Activated CD4-positive, alpha-beta T cell treated with anti-CD3 and anti-CD28 coated beads, Interleukin-2, amount 10 ng/mL, durations not matched to agents 24 days and 14 days (primary cell): ENCODE measurements at places on chromosomes 12 and 14. TPM values are rescaled to one million over a fixed set of nuclear protein-coding genes. Genes with fewer than 3 reads are reported as not detected.

DNA sequence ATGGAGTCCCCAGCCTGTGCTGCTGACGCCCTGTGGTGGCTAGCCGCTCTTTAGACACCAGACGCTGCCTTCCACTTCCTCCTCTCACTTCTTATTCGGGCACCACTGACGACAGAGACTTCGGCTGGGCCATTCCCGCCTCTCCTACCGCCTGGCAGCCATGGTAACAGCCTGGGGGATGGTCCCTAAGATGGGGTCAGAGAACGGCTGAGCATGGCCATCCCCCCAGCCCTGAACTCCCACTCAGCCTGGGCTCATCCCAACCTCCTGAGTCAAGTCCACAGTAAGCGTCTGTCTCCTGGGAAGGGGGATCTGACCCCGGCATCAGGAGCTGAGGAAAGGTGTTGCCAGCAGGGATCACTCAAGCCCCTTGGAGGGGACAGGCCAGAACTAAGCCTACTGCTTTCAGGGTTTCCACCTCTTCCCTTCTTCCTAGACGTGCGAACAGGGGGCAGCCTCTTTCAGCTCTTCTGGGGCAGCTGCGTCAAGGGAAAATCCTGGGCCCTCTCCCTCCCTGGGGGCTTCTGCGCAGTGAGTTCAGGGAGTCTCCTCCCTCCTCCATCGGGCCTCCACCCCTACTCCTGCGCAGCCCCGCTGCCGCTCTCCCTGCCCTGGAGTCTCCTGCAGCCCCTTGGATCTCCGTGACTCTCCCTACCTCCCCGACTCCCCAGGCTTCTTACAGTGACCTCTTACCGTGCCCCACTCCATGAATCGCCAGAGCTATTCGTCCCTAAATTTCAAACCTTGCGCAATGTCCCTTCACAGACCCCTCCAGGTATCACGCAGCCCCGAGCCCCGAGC, 643 bp upstream of the TAMALIN start:
- no peak for DNase-seq

DNA sequence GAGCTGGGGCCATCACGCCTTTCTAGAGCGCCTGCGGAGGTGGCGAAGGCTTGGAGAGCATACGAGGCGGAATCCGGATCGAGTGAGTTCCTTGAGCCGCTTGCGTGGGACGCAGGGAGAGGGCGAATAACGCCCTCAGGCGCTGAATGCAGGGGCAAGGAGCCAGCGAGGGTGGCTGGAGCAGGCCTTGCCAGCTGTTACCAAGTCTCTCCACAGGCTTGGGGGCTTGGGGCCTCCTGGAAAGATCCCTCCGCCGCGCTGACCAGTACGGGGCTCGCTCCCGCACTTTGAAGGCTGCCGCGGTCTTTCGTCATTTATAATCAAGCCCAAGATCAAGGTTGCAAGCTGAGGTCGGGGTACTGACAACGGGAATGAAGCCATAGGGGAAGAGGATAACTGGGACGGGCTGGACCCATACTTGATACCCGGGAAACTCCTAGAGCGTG, 1.2 kb downstream of the FLRT2 start:
- DNase-seq: no peak

GRCh38 chr12:108611884-108612415, 14.1 kb upstream of the TMEM119 start:
- peak; percentile 82 for DNase-seq

DNA sequence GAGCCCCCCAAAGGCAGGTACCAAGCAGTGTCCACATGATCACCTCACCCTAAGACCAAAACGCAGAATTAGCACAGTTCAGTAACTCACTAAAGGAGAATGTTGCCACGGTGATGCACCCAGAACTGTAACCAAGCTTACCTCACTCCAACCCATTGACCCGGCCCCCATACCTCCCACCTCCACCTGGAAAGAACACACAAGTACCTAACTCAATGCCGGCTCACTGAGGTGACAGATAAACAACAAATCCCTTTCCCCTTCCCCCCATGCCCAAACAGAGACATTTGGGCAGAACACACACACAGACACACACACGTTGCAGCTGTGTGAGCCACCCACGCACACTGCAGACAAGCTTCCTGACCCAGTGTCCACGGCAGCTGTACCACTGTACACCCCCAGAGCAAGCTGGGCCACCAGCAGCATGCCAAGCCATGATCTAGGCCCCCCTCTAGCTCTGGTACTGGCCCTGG, 1.3 kb downstream of the RAPGEF3 start:
- DNase-seq: no peak

DNA sequence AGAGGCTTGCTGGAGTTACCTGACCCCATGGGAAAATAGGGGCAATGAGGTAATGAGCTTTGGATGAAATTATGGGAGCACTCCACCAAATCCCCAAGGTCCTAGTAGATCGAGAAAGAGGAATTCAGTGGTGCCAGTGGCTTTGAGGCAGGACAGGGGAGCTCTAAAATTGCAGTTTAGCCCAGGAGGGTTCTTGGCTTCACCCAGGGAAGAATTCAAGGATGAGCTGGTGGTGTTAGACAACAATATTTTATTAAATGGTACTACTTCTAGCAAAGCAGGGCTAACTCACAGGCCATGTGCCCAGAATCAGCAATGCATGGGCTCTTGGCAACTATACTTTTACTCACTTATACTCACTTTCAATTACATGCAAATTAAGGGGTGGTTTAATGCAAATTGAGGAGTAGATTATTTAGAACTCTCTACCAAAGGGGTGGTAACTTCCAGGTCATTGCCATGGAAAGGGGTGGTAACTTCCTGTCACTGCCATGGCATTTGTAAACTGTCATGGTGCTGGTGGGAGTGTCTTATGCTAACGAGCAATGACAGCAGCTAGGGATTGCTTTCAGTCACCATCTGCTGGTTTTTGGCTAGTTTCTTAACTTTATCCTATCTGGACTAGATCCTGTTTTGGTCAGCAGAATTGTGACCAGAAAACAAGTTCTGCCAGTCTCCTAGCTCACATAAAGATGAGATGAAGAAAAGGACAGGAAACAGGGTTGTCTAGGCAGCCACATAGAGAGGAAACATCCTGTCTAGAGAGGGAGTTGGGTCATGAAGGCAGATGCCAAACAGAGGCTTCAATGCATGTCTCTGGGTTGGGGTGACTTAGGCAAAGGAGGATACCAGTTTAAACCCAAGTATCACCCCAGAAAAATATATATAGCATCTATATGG, 64.7 kb downstream of the ZNF641 start:
- DNase-seq: peak; percentile 73

DNA sequence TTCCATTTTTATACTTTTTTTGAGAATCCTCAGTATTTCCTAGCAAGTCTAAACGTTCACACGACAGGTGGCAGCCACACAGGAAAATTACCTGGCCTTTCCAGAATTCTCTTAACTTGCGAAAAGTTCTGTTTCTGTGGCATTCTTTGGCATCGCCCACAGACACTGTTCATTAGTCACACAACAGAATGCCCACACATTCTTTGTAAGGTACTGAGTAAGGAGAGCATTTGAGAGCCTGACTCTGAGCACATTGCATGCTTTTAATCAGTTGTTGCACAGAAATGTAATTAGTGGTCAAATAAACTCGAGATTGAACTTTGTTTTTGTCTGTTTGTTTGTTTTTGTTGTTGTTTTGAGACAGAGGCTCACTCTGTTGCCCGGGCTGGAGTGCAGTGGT, 52.4 kb downstream of the LMNTD1 start:
- DNase-seq: no peak

DNA sequence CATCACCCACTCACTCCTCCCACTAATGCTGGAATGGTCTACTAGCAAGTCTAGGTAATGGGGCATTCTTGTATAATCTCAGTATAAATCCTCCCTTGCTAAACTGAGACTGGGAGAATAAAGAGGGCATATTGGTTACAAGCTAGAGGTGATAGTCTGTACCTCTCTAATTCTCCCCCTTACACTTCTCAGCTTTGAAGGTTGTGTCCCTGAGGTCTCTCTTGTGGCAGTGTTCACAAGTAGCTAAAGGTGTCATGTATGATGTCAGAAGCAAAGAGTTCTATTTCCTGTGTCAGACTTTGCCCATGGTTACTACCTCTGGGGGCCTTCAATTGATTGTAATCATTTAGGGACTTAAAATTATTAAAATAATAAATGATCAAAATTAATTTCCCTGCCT, 26.6 kb upstream of the CCDC196 start:
- DNase-seq: no peak

DNA sequence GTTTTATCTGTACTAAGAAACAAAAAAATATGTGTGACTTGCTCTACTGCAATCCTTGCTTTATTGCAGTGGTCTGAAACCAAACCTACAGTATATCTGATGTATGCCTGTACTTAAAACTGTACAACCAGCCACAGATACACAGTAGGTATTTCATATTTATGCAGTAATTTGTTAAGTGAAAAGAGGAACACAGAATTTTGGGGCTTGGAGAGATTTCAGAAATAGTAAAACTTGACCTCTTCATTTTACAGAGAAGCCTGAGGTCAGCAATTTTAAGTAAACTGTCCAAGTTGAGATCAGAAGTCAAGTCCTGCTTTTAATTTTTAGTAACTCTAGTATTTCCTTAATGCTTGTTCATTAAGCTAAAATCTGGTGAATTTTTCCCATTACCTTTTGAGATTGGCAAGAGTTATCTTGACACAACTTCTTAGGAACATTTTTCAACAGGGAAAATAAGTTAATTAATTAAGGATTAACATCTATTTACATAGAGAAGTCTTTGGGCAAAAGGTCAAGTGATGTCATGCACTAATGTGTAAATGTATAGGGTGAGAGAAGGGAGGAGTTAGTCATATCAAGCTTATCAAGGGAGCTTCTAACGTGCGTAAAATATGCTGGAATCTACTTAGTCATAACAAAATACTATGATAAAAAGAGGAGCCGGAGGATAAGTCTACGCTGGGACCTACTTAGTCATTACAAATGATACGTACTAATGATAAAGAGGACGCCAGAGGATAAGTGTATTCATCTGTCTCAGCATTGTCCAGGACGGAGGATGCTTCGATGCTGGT, 66.0 kb upstream of the GTF2A1 start:
- DNase-seq: no peak

- DNase-seq: no peak
Observed at GRCh38 chr12:57215065-57215464, 1.5 kb upstream of the NXPH4 start.

DNA sequence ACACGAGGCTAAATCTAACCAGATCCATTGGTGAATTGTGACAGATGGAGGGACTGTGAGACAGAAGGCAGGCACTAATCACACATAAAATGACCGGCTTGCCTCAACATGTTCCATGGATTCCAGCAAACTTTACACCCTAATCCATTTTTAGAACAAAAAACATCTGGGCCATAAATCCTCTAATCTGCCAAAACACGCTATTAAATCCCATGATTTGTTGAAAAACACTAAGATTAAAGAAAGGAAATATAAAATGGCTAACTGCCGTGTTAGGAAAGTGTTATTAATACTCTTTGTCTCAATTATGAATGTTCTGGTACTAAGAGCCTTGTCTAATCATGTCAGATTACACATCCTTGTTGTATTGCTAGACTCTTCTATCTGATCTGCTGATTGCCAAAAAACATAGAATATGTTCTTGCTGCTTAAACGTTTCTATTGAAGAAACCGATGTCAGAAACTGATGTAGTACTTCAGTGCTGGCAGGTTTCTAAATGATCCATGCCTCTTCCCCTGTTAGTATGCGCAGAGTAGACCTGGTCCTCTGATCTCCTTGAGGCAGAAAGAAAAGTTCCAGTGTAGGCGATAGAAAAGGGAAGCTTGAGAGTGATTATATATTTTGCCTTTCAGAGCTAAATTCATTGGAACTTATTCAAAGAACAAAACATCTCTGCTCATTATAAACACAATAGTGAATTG, 384.9 kb downstream of the SOX5 start:
- no peak for DNase-seq

- no peak for DNase-seq
Observed at GRCh38 chr12:46944088-46944487, 118.3 kb upstream of the SLC38A4 start.

DNA sequence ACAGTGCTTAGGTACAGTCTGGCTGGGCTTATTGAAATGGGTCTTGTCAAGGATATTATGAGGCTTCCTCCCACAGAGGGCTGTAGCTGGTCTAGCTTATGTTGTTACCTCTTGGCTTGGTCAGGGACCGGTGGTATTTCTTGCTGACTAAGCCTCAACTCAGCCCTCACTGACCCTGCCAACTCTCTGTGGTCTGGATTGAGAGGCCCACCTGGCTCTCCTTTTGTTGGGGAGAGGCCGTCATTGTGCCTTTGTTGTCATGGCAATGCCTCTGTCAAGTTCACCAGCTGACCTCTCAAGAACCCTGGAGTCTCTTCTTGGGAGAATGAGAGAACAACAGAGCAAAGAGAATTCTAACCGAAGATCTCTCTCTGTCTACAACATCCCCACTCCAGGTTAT, 245.6 kb upstream of the NPAS3 start:
- DNase-seq: no peak

- DNase-seq: no peak
Observed at GRCh38 chr14:77342726-77343397, 22.0 kb downstream of the GSTZ1 start.

- no peak for DNase-seq
Observed at GRCh38 chr12:40054555-40055227, 51.2 kb downstream of the SLC2A13 start.

DNA sequence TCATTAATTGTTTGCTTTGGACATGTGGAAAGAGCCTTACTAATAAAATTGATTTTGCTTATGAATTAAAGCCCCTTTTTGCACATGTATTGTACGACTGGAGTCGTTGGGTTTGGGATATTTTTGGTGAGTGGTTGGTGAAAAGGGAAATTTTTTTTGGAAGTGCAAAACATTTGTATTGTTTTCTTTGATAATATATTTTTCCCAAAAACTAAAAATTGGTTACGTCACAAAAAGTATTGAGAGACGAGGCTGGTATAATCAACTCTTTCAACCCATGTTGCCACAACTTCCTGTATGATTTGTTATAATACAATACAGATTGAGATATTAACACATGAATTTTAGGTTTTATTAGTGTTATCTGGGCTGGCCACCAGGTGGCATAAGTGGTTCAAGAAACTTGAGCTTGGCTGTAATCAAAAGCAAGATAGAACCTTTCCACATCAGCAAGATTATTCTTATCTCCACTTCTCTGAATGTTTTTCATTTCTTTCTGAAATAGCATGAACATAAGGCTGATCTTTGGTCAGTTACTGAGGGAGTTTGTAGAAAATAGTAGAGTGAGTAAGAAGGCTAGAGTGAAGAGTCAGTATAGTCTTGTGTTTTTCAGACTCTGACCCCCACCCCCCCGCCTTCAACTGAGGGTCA, 8.7 kb downstream of the NGDN start:
- peak; percentile 89 for DNase-seq

DNA sequence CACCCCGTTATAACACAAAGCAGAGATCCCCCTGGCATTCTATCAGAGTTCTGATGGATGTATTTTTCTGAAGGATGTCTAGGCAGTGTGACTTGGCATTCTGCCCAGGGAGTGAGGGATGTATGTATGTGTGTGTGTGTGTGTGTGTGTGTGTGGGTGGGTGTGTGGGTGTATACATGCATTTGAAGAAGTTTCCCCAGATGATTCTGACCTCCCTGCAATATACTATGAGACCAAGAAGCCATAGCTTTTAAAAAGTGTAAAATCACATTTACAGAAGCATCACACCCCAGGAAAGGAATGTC, 59.7 kb upstream of the NAP1L1 start:
- no peak for DNase-seq

- peak; percentile 69 for DNase-seq
Observed at GRCh38 chr14:73785336-73785833, 66.2 kb upstream of the PTGR2 start.

The TAS2R9 gene
- total RNA-seq: not detected in 2 replicates

The PPP1R1A gene
- not detected in 2 replicates for total RNA-seq

The E2F7 gene
- total RNA-seq: 16.8 and 20.0 TPM in 2 replicates

The ETNK1 gene
- total RNA-seq: 94.5 and 102 TPM in 2 replicates

The IL23A gene
- total RNA-seq: 36.0 and 36.9 TPM in 2 replicates

The C1QL4 gene
- total RNA-seq: not detected in 2 replicates

The SERPINA10 gene
- not detected in 2 replicates for total RNA-seq

The OTX2 gene
- not detected in 2 replicates for total RNA-seq

The GALNT16 gene
- 0.05 TPM in 1 of 2 replicates, not detected in the other for total RNA-seq

The DHRS2 gene
- total RNA-seq: 2.4 and 3.1 TPM in 2 replicates
